Psoas muscle (tissue), 8 donors: ENCODE measurements at places on chromosomes 6 and 20.

DNA sequence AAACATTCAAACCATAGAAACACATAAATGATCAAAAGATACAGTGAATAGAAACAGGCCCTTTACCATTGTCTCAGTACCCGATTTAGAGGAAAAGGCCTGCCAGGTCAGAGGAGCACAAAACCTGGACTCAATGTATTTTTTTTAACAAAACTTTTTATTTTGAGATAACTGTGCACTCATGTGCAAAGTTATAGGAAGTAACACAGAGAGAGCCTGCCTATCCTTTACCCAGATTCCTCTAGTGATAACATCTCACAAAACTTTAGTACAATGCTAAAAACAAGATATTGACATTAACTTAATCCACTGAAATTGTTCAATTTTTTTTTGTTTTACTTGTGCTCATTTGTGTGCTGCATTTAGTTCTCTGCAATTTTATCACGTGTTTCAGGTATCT is 36.8 kb upstream of the SAMD3 start:
- DNase-seq, result no peak

DNA sequence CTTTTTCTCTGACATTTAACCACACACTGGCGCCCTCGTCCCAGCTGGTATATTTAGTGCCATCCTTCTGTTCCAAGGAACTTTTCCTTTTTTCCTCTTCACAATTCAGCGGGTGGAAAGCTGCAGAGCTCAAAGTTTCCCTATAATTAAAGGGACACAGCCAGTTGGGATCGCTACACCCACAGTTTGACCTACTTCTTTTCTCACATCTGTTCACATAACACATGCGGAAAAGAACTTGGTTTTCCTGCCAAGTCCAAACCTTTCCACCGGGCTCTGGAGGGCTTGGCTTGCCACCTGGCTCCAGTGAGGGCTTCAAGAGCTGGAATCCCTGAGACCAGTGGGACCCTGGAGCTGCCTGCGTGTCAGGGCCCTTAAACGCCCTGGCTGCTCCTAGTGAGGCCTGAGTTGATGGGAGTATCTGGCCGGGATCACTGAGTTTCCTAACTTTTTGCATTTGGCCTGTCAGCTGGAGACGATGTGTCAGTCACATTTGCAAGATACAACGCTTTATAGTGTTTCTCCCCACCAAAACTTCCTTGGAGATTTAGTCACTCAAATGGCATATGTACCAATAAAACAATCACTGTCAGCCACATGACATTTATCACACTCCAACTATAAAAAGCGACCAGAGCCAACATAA is 176.0 kb downstream of the SASH1 start:
- peak; percentile 60 for DNase-seq

DNA sequence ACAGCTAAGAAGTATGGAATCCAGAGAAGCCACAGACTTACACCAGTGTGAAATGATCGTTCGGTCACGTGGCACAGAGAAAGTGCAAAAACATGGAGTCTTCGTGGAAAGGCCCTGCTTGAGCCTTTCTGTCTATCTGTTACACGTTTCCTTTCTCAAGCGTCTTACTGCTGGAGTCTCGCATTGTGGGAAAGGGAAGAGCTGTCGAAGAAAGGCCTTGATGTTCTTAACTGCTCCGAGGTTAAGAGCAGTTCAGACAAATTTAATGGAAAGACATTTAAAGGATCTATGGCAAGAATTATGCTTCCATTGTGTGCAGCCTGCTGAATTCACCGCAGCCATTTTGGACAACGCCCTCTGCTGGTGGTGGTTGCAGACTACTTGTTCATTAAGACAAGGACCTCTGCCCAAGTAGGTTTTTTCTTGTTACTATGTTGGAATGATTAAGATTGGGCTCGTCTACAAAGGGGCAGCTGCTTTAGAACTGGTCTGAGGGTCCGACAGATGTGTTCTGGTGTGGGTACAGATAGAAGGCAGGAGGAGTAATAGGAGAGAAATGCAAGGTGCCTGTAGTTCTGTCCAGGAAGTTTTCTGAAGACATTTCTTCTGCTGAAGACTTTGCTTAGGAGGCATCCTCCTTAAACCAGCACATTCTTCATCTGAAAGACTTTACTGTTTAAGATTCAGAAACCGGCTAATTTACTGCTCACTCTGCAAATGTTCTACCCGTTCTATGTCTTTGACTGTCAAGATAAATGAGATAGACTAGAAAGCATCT is 24.7 kb upstream of the CCN6 start:
- peak; percentile 64 for DNase-seq

- no peak for DNase-seq
These were observed 39.4 kb upstream of the RGS17 start for GRCh38 chr6:153170511-153170910.

GRCh38 chr6:125558241-125558843 is 191.1 kb upstream of the HEY2 start:
- DNase-seq, result no peak

DNA sequence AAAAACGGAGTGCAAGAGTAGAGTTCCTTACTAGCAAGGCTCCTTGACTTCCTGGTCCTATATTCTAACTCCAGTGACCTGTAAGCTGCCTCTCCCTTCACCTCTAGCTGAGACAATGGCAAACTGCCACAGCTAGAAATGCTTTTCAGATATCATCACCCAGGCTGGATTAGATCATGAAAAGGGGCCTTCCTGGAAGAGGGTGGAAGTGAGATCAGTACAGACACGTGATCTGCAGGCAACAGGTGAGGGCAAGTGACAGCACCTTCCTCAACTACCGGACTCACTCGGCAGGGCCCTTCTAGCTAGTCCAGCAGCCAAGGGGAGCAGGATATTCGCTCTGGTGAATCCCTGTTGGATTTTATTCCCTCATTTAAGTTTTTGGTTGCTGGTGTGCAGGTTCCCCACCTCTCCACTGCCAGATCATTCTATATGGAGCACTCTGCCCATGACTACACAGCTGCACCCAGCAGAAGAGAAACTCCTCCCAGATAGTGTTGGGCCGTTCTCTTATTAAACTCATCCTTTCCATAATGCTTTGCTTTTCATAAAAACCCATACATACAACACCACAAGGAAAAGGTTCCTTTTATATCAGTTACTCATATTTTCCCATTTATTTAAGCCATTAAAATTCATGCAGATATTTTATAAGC is 26.4 kb upstream of the FAM83C start:
- DNase-seq, result peak; percentile 59
